SJCRH30 (cell line): ENCODE measurements at places on chromosomes 7 and 10.

DNA sequence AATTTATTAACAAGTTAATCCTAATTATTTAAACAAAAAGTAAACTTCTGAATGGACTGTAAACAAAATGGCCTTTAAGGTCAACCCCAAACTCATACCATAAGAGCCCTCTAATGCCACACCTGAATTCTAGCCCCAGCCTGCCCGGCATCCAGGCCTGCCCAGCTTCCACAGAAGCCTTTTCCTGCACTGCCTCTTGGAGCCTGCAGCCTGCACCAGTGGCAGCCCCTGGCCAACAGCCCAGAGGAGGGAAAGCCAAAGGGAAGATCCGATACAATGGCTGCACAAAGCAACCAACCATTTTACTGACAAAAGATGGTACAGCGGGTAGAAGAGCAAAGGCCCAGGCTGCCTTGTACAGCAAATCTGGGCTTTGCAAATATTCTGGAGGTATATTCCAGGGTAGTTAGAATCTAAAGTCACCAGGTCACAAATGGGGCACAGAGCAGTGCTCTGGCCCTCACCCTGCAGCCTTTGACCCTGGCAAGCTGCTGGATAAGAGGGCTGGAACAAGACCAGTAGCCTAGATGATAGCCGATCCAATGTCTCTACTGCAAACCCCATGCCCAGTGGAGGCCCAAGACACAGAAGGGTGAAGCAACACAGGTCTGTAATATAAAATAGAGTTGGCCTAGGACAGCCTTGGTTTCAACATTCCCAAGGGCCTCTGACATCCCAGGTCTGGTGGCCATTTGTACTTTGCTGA is 12.5 kb upstream of the CH25H start:
- no peak for DNase-seq

DNA sequence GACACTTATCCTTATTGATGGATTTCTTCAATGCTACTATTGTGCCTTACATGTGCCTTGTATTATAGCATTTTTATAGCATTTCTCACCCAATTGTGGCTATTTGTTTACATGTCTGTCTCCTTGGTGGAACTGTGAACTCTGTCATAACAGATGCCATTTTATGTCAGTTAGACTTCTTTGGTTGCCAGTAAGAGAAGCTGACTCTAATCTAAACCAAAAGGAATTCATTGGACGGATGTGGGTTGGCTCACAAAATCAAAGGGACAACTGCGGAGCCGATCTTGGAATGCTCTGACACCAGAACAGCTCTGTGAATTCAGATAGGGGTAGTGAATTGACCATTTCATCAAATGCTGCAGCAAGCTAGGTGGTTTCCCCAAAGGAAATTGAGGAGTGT is 15.0 kb downstream of the GARIN1A start:
- peak; percentile 33 for DNase-seq

- DNase-seq, result peak; percentile 45
Measured at GRCh38 chr10:77925795-77926565, 575 bp downstream of the DLG5 start.

- DNase-seq, result no peak
Measured at GRCh38 chr7:142063551-142064442, 47.7 kb upstream of the MGAM2 start.

DNA sequence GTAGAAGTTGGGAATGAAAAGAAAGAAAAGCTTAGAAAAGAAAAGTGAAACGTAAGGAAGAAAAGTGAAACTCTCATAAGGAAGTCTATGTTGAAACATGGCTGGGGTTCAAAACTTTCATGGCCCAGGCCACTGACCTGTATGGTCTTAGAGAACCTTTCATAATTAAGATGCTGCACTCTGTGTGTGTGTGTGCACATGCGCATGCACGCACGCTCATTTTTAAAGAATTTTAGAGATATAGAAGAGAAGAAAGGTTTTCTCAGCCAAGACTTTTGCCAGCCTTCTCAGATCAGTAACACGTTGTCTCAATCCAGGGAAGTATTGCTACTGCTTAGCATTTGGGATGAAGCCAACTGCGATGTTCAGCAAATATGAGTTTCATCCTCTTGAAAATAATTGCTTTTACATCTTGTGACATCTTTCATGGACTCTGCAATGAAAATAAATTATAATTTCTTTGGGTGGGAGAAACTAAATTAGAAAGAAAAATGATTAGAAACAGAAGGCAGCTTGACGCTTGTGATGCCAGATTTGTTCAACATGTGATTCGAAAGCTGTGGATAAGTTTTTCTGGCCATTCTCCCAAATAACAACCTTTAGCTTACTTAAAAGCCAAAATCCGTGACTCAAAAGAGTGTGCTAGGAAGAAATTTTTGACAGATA is 16.2 kb upstream of the SLC26A4 start:
- no peak for DNase-seq

DNA sequence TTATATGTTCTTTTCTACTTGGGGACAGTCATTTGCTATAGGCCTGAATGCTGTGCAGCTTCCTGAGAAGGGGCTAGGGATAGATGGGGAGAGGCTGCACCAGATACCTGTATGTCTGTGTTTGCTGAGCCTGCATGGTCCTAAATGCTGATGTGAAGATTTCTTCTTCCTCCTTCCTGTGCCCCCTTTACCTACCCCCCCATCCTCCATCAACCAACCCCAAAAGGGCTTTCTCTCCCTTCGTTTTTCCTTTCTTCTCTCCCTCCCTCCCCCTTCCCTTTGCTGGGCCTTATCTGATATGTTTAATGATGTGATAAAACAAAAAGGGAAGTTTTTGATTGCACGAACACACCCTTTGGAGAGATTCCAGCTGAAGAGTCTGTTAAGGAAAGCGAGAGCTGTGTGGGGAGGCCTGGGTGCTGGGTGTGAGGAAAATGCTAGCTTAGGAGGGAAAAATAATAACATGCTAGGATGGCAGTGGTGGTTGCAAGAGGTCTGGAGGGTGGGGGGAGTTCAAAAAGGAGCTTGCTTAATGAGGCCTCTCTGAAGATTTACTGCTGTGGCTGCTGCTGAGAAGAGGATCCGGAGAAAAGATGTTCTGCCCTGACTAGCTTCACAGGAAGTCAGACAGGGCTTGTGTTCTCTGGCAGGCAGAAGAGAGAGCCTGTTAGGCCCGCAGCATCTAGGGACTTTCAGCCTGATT is 101.8 kb downstream of the SAMD9 start:
- peak; percentile 69 for DNase-seq

DNA sequence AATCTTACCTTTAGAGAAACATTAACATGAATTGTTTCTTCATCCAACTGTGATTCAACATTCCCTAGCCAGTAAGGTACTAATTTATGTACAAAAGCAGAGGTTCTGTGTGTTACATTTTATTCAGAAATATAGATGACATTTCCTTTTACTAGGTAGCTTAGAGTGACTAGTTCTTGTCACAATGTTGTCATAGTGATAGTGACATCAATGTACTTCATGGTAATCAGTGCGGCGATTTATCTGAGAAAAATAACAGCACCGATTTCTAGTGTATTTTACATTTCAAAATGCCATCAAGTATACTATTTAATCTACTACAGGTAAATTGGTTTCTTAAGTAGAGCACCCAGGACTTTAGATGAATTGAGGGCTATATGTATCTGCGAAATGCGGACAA is 72.1 kb upstream of the DGKB start:
- no peak for DNase-seq

- DNase-seq, result no peak
Measured at GRCh38 chr7:3120513-3120912, 76.8 kb upstream of the CARD11 start.

DNA sequence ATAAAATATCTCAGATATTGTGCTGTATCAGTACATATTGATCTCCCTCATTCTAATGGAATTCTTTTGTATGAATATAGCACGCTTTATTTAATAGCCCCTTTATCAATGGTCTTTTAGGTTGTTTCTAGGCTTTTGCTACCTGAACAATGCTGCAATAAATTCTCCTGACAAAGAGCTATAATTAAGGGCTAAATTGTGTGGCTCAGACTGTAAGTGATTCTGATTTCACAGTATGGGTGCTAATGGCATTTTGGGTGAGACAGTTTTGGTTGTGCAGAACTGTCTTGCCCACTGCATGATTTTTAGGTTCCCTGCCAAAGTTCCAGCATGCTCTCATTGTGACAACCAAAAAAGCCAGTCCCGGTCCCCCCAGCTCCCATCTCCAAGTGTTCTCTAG is 363.2 kb downstream of the REEP3 start:
- no peak for DNase-seq

GRCh38 chr7:51589111-51589510 is 272.5 kb upstream of the COBL start:
- DNase-seq, result no peak

DNA sequence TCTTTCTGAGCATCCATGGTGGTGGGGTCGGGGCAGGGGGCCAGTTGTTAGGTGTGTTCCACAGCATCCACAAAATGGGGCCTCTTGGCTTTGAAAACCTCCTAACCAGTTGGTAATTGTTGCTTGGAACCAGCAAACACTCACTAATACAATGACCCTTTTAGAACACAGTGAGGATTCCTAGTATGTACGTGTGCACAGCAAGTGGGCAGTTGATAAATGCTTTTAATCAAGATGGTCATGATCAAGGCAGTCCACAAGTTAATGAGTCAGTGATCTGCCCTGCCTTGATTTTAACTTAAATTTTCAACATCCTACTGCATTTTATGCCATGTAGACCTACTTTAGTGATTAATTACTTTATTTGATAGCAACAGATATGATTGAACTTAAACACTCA is 103.1 kb downstream of the ETV1 start:
- no peak for DNase-seq

GRCh38 chr7:2926896-2927405 is 82.8 kb upstream of the GNA12 start:
- DNase-seq, result no peak

- DNase-seq, result no peak
Measured at GRCh38 chr10:70352401-70353097, 29.9 kb downstream of the LRRC20 start.

GRCh38 chr7:72087926-72088325 is 324.2 kb downstream of the CALN1 start:
- no peak for DNase-seq

DNA sequence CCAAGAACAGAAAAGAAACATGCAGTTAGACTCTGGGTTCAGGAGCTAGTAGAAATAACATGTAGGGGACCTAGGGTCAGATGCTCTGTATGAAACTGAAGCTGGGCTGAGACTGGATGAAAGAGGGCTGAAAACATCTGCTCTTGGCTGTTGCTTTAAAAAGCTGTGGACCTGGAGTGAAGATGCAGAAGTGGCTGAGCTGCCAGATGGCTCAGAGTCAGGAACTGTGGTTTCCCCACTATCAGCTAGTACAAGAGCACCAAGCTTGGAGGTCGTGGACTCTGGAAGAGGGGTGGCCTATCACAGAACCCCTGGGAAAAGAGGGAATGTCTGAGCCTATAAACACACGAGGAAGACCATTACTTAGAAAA is 5.9 kb downstream of the ADK start:
- no peak for DNase-seq

GRCh38 chr7:4842319-4843064 is 19.3 kb downstream of the PAPOLB start:
- no peak for DNase-seq

- no peak for DNase-seq
Measured at GRCh38 chr10:71127773-71128172, 84.6 kb upstream of the UNC5B start.

- no peak for DNase-seq
Measured at GRCh38 chr10:33818343-33818742, 483.9 kb upstream of the NRP1 start.

- no peak for DNase-seq
Measured at GRCh38 chr7:132475037-132475668, 101.1 kb downstream of the PLXNA4 start.

GRCh38 chr7:78433421-78433820 is 634.8 kb downstream of the PHTF2 start:
- no peak for DNase-seq

DNA sequence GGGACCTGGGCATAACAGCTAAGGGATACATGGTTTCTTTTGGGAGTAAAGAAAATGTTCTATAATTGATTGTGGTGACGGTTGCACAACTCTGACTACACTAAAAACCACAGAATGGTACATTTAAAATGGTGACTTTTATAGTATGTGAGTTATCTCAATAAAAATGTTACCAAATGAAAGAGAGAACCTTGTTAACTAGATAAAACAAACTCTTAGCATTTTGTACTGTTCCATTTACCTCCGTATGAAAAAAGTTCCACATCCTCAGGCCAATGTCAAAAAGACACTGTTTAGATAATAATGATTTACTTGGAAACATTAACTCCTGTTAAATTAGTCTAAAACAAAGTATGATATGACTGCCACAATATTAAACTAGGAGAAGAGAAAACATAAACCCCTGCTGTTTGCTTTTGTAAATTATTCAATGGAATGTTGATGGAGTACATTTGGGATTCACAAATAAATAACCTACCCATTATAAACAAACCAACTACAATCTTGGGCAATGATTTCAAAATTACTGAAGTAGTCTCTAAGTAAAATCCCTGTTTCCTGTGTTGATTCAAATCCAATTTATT is 60.7 kb downstream of the SMURF1 start:
- no peak for DNase-seq

DNA sequence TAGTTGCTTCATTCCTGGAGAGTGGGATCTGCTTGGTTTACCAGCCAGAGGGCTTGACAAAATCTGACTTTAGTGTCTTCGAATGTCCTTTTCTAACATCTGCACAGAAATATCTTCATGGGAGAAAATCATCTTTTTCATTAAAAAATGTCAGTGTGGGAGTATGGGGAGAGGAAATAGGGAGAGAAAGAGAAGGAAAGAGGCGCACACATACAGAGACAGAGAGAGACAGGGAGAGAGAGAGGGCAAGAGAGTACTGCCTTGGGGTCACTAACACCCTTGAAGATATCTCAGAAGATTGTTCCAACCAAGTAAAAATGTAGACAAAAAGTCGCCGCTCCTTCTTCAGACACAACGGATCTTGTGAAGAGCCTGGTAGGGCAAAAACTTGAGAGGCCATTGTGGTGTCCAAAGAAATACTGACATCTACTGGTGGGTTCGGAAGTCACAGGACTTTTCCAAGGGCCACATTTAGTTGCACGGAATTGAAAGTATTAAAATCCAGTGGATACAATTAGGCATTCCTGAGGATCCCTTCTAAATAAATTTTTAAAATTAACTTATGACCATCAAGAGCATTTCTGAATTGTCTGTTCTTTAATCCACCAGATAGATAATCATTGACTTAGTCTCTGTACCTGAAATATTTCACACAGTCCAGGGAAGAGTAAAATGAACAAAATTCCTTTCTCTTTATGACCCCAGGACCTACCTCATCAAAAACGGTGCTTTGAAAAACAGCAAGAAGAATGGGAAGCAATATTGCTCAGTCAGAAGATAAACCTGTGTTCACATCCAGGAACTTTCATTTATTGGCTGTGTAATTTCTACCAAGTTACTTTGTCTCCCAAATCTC is 29.7 kb downstream of the VIM start:
- DNase-seq, result peak; percentile 51
